ENCODE measurements at places on chromosomes 3 and 15.

DNA sequence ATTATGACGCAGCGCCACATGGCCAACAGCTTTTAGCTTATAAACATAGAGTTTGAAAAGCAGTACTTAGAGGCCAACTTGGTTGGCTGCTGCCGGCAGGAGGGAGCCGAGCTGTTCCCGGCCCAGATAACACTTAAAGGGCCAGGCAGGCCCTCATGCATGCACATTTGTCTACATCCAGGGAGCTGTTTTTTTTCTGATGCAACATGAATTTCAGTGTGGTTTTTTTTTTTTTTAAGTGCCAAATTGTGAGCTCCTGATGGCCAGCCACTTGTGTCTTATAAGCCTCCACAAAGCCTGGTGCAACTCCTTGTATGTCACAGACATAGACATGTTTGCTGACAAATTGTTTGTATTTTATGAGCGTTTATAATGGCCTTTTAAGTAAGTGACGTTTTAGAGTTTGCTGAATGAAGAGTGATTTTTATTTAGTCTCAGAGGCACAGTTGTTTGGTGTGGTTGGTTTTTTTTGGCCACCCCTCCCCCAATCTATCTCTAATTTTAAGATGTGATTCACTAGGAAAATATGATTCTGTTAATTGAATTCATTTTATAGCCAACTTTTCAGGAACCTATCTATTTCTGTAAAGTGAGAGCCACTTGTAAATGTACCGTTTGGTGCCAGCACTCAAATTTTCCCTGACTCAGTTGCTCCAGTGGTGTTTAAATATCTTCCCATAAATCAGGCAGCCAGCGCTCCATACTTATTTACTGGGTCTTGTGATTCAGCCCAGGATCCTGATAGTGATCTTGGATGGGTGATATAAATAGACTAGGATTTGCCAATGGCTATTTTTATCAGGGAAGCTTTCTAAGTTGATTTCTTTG, 134.3 kb downstream of the VGLL4 start:
- no peak for DNase-seq

DNA sequence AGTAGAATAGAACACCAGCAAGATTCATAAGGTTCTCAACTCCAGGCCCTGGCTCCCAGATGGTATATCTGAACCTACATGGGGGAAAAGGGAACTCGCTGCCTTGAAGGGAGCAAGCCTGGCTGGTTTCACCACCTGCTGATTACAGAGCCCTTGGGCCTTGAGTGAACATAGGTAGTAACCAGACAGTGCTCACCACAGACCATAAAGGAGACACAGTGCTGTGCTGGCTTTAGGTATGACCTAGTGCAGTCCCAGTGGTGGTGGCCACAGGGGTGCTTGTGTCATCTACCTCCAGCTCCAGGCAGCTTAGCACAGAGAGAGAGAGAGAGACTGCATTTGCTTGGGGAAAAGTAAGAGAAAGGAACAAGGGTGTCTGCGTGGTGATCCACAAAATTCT, 409.8 kb downstream of the FGF12 start:
- no peak for DNase-seq

DNA sequence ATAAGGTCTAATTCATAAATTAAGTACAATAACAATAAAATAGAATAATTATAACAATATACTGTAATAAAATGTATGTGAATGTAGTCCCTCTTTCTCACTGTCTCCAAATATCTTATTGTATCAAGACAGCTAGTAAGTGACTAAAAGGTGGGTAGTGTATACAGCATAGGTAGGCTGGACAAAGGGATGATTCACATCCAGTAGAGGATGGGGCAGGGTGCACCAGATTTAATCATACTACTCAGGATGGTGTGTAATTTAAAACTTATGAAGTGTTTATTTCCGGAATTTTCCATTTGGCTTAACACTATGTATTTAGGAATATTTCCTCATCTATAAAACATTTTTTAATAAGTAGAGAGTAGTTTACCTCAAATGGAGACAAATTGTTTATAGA, 876.1 kb upstream of the CADM2 start:
- DNase-seq, result no peak

GRCh38 chr3:185205865-185206264, 48.0 kb downstream of the EHHADH start:
- DNase-seq, result no peak

DNA sequence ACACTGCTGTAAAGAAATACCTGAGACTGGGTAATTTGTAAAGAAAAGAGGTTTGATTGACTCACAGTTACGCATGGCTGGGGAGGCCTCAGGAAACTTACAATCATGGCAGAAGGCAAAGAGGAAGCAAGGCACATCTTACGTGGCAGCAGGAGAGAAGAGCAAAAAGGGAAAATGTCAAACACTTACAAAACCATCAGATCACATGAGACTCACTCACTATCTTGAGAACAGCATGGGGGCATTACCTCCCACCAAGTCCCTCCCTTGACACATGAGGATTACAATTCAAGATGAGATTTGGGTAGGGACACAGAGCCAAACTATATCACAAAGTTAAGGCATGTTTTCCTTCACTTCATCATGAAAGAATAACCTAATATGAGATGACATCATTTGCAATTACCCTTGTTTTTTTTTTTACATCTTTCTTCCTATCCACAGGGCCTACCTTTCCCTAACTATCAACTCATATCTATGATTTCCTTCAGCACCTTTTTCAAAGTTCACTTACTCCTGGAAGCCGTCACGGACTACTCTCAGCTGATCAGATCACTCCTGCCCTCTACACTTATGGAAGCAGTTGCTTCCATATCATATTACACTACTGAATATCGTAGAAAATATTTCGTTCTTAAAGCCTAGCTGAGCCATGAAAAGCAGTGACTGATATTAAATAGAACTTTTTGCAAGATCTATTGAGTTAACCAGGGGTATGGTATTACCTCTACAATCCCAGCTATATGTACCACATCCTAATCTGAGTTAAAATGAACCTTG, 25.5 kb upstream of the ATP8B4 start:
- DNase-seq, result no peak

GRCh38 chr3:195853036-195853435, 41.3 kb upstream of the MUC4 start:
- no peak for DNase-seq

DNA sequence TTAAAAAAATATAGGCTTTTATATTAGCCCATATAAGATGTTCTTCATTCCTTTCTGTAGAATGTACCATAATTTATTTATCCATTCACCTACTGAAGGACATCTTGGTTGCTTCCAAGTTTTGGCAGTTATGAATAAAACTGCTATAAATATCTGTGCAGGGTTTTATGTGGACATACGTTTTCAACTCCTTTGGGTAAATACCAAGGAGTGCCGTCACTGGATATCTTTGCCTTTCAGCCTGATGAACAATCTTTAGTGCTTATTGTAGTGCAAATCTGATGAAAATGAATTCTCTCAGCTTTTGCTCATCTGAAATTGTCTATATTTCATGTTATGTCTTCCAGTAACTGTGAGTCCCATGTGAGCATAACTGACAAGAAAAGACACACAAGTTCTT, 26.6 kb upstream of the BLM start:
- DNase-seq, result no peak

DNA sequence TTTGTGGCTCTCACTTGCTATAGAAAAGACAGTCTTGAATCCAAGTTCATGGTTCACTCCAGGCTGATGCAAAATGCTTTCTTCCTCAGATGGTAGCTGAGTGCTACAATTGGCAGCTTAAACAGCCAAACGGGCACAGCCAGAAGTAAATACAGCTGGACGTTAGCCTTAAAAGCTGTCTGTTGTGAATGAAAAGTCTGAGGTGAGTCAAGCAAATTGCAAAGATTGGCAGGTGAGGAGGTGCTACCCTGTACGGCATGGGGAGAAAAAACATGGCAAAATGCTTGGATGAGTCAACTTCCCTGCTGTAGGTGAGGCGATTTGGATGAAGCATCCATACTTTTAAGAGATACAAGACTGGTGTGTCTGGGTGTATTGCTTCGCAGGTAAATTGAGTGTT, 40.5 kb downstream of the IL5RA start:
- no peak for DNase-seq

DNA sequence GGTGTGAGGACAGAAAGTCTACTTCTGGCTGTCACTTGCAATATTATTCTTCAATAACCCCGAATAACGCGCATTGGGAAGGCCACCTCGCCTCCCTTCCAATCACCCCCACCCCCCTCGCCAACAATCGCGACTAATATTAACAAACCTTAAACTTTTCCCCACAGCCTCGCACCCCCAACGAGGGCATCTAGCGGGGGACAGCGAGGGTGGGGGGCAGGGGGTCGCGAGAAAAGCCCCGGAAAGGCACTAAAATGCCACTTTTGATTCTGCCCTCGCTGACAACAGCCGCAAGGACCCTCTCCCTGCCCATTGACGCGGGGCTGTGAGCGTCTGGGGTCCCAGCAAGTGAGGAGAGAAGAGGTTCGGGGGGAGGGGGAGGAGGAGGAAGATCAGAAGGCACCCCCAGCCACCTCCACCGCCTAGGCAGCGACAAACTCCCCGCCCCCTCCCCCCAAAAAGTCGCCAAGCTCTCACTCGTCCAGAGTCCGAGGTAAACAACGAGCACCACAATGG, 868 bp downstream of the SATB1 start:
- no peak for DNase-seq

DNA sequence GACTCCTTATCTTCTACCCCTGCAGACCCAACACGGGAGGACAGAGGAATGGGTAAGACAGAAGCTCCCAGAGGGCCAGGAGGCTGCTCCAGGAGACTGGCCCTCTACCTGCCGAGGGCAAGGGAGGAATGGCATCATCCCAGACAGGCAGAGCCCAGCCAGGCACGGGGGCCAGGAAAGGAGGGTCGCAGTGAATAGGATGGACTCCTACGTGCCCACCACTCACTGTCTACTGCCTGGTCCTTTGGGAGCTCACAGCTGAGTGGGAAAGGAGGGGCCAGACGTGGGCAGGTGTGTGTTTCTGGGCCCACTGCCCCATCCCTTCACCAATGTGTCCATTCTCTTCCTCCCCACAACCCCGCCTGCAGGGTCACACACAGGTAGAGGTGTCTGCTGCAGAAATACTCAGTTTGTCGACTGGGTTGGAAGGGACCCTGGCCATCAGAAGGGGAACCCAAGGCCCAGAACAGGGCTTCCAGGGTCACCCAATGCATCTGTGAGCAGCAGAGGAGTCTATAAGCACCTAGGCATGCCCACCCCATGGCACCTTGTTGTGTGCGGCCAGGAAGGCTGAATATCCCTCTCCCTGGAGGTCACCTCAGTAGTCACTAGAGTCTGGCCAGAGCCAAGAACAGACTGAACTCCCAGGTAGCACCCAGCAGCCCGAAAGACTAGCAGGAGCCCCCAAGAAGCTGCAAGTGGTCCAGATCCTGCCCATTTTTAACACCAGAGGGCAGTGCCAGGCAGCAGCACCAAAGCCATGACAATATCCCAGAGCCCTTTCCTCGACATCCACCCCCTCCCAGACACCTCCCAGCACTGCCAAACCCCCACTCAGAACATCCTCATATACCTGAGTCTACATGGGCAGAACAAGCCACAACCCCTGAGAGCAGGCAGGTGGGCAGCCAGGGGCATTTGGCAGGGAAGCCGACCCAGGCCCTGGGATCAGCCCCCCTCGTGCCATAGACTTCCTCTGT, 24.0 kb downstream of the TKT start:
- DNase-seq, result no peak

GRCh38 chr3:71846185-71846584, 61.2 kb upstream of the PROK2 start:
- no peak for DNase-seq

DNA sequence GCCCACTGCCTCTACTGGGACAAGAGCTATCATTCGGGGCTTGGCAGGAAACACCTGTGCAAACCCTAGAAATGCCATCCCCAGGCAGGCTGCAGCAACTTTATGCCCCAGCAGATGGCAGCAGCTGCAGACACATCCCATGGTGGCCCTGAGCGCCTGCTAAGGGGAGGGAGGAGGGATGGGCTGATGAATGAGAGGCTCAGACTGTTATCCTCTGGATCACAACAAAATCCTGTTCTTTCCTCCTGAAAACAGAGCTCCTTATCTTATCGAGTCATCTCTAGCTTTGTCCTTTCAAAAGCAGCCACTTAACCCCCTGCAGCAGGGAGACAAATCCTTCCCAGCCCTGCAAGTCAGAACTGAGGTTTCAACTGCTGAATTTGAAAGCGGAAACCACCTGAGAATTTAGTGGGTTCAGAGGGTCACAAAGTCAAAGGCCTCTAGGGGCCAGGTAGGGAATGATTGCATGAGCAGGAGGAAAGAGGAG, 90.6 kb upstream of the PROK2 start:
- DNase-seq, result peak; percentile 32

DNA sequence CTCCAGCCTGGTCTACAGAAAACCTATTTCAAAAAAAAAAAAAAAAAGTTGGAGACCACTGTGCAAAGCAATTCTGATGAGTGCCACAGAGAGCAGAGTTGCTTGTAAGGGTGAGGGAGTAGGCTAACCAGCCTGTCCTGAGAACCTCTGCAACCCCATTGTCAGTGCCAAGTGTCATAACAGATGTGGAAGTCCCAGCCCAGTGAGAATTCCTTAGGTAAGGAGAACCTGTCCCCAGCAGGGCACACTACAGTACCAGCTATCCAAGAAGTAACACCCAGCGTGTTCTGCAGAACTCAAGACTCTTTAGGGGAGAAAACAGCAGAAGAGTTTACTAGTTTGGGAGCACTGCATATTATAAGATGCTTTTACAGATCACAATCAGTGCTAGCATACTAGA, 156.3 kb downstream of the LIPC start:
- no peak for DNase-seq

- no peak for DNase-seq
Observed at GRCh38 chr3:9916734-9917680, at the start of gene IL17RC. IL17RC (plus strand) TSS chr3:9917098; CDS start chr3:9917316, 218 bp downstream.

GRCh38 chr3:42288385-42288784, 22.4 kb upstream of the CCK start:
- no peak for DNase-seq

- no peak for DNase-seq
Observed at GRCh38 chr3:71468311-71469137, 115.0 kb downstream of the FOXP1 start.

GRCh38 chr3:15164340-15164739, 41.7 kb upstream of the CAPN7 start:
- DNase-seq, result no peak

DNA sequence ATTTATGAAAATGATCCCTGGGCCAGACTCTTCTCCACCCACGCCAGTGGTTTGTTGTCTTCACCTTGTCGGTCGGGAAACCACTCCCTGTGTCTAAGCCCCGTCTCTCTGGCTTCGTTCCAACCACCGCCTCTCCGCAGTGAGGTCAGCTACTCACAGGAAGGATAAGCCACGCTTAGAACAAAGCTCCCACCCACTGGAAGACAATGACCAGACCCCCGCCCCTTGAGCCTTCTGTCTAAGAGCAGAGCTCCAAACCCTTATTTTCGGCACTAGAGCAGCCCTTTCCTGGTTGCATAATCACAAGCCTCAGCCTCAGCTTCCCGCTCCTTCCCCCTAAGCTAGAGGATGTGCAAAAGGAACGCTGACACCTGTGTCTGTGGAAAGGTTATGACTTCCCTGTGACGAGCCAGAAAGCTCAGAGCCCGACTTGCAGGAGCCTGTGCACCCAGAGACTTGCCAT, 114.9 kb upstream of the MEF2A start:
- DNase-seq, result no peak

GRCh38 chr15:69679623-69680228, 227.1 kb downstream of the RPLP1 start:
- no peak for DNase-seq
